AG08396 (cell line): ENCODE measurements at places on chromosomes 16 and 17.

- DNase-seq = no peak
These were observed 131.9 kb upstream of the SHISA6 start for GRCh38 chr17:11109106-11109505.

DNA sequence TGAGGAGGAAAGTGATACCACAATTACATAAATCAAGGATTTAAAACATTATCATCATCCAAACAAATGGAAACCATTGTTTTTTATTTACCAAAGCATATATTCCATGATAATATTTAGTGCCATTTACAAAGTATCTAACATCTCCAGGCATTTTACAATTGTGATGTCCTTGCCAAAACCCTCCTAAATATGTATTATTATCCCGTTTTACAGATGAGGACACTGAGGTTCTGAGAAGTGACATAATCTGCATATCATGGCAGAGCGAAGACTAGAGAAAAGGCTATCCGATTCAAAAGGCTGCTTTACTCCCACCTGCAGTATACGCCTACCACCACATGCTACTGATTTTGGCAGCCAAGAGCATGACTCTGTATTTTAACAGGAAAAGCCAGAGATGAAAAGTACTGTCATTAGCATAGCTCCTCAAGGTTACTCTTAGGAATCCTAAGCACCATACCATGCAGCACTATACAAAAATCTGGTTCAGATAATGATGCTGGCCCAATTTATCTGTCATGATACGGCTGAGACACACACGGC, 301.4 kb downstream of the CA10 start:
- no peak for DNase-seq

- DNase-seq = peak; percentile 74
These were observed 41.8 kb upstream of the ARL4D start for GRCh38 chr17:43356999-43357398.

DNA sequence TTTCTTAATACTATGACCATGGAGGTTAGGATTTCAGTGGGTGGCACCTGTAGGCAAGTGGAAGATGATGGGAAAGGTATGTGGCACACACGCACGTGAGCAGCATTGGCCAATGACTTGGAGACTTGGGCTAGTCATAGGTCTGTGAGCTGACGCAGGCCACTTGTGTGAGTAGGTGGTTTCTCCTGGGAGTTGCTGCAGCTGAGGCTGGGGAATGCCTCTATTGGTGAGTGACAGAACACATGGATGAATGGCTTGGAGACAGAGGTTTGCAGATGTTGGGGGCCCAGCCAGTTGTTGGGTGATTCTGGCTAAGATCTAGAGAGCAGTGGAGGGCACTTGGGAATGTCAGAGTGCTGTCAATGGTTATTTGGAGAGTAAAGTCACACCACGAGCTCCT, 64.1 kb downstream of the MARF1 start:
- no peak for DNase-seq

GRCh38 chr16:81204798-81205680, 33.5 kb upstream of the BCO1 start:
- peak; percentile 72 for DNase-seq

DNA sequence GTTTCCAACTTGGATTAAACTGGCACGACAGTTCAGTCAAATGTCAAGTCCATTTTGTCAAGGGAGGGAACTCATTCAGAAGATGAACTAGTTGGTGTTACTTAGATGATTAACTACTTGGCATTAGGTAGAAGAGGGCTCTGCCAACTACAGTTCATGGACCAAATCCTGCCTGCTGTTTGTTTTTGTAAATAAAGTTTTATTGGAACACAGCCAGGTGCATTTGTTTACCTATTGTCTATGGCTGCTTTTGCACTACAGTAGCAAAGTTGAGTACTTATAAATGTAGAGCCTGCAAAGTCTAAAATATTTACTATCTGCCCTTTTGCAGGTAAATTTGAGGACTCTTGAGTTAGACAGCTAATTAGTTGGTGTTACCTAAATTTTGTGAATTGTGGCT, 410.0 kb downstream of the MAF start:
- DNase-seq = no peak

- peak; percentile 78 for DNase-seq
These were observed 145.0 kb downstream of the SEC14L1 start for GRCh38 chr17:77285594-77286390.

GRCh38 chr16:50809561-50809960, 67.7 kb downstream of the CYLD start:
- DNase-seq = no peak

DNA sequence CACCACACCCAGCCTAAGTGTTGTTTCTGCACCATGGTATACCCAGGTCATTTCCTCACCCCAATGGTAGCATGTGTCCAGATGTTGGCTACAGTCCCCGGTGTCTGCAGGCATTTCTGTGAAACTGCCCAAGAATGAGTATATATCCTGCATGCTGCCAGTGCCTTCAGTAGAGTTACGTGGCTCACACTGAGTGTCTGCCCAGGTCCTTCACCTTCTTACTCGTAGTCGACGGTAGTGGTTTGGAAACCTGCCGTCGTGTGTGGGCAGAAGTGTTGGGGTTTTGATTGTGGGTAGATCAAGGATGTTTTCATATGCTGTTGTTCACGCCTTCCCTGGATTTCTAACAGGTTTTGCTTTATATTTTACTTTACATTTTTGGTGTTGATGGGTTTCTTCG, 16.8 kb downstream of the TCF25 start:
- DNase-seq = no peak

DNA sequence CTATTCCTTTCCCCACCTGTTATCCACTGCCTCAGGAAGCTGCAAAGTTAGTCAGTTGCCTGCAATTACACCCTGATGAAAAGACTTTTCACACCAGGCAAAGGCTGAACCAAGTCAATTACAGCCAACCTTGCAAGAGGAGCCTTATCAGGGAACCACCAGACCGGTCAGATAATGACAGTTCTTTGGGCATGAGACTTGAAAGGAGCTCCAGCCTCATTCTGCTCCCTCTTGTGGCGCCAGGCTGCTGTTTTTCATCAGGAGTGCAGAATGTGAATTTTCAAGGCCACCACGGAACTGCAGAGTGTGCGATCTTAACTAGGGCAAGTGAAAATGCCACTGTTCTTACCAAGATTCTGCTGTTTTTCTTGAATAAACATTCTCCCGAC, 22.5 kb downstream of the DNAI2 start:
- no peak for DNase-seq

DNA sequence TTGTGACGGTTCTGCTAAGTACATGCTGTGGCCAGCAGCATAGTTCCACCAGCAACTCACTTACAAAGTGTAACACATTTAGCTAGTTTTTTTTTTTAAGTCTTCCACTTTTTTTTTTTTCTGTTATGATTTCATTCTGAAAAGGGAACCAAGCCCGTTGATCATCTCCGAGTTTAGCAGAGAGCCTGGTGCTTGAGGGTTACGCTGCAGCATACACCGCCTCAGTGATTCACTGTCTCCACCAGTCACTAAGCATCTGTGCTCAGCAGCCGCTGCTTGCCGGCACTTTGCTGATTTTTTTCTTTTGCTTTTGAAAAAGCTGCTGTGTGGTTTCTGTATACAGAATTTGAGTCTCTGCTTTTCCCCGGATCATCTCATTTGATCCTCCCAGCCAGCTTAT, 194.5 kb upstream of the CDH13 start:
- DNase-seq = no peak

- no peak for DNase-seq
These were observed 288.7 kb upstream of the ERCC4 start for GRCh38 chr16:13631213-13631767.

DNA sequence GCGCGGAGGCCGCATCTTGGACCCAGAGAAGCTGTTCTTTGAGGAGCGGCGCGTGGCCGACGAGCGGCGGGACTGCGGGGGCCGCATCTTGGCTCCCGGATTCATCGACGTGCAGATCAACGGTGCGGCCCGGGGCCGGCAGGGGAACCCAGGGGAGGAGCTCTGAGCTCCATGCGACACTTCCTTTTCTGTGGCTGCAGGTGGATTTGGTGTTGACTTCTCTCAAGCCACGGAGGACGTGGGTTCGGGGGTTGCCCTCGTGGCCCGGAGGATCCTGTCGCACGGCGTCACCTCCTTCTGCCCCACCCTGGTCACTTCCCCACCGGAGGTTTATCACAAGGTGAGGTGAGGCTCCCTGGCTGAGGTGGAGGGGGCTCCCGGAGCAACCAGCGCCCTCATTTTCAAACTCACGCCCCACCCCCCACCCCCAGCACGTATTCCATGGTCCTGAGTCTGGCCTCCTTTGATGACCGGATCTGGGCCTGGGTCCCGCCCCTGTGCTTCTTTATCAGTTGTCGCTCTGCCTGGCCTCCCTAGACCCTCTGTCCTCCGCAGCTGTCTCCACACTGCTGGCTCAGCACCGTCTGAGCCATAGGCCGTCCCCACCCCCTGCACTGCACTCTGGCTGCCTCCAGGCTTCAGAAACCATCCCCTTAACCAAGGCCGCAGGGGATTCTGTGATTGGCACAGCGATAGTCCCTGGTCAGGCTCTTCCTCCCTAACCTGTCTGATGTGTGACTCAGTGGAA, 787 bp downstream of the AMDHD2 start:
- DNase-seq = peak; percentile 53

DNA sequence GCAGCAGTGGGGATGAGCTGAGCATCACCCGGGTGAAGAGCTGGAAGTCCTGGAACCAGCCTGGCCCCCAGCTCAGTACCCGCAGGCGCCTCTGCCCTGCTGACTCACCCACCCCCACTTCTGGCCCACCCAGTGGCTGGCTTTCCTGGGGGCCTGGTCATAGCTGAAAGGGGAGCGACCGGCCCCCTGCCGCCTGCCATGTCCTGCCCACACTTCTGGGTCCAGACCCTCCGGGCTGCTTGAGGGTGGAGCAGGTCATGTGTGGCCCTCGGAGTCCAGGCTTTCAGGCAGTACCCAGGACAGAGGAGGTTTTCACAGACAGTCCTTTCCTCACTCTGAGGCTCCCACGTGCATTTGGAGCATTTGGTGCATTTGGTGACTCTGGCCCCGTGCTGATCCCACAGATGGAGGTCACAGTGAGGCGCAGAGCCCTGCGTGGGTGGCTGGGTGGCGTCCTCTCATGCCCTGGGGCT, 7.1 kb upstream of the PIEZO1 start:
- DNase-seq = no peak

- DNase-seq = no peak
These were observed 922.8 kb upstream of the EEF2KMT start for GRCh38 chr16:6020162-6020985.

DNA sequence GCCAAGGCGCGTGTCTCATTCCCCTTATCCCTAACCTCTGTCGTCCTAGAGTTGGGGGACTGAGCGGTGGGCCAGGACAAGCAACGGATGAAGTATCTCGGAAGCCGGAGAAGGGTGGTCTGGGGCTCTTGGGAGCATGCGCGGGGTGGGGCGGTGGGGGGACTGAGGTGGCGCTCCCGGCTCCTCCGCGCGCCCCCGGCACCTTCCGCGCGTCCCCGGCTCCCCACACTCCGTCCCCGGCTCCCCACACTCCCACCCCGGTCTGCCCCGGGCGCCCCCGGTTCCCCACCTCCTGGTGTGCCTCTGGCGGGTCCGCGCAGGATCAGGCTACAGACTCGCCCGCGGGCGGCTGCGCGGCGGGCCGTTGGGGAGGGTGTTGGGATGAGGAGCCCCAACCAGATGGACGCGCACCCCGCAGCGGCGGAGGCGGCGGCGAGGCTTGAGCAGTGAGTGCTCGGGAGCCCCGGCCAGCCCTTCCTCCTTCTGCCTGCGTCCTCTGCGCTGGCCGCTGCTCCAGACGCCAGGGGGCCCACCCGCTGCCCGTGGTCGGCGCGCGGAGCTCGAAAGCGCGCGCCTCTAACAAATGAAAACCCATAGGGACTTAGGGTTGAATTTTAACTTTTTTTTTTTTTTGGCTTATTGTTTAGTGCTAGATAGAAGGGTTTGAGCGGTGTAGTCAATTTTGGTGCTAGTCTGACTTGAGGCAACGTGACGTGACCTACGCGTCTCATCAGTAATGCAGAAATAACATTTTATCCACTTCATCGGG, 5.6 kb upstream of the CRYM start:
- peak; percentile 64 for DNase-seq

- DNase-seq = no peak
These were observed 308.2 kb upstream of the IRX3 start for GRCh38 chr16:54594601-54595391.

DNA sequence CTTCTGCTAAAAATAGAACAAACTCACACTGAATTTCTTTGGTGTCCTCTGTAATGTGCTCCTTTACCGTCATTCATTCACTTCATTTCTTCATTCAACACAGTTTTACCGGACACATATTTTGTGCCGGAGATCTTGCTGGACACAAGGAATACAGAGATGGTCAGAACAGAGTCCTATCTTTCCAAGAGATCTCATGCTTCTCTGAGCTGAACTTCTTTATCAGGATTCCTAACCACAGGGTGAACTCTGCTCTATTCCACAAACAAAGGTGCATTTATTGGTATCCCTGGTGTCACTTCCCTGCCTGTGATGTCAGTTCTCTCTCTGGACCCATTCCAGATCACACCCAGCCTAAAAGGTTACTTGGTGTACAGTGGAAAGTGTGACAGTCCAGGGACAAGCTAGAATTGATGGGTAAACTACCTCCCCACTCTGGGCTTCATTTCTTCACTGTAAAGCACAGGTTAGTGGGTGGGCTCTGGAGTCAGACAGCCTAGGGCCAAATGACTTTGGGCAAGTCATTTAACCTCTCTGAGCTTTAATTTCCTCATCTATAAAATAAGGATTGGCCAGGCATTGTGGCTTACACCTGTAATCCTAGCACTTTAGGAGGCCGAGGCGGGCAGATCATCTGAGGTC, 4.2 kb downstream of the IFI35 start:
- DNase-seq = no peak

DNA sequence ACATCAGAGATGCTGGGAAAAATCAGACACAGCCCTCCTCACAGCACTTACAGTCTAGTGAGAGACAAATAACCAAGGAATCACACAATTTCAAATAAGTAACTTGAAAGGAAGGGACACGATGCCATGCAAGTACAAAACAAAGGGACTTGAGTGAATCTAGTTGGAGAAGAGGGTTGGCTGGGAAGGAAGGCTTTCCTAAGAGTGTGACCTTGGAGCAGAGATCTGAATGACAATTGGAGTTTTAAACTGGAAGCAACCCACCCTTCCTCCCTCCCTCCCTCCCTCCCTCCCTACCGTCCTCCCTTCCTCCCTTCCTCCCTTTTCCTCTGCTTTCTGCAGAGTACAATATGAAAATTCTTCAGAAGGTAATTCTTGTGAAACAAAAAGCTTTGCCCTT, 31.1 kb downstream of the ADAMTS18 start:
- no peak for DNase-seq

GRCh38 chr17:8430966-8431365, 4.7 kb upstream of the NDEL1 start:
- DNase-seq = peak; percentile 18
